ENCODE measurements at places on chromosomes 3 and 15. TPM values are rescaled to one million over a fixed set of nuclear protein-coding genes. Genes with fewer than 3 reads are reported as not detected.

TTLL13 gene
- polyA plus RNA-seq: 30.3 TPM

DNA sequence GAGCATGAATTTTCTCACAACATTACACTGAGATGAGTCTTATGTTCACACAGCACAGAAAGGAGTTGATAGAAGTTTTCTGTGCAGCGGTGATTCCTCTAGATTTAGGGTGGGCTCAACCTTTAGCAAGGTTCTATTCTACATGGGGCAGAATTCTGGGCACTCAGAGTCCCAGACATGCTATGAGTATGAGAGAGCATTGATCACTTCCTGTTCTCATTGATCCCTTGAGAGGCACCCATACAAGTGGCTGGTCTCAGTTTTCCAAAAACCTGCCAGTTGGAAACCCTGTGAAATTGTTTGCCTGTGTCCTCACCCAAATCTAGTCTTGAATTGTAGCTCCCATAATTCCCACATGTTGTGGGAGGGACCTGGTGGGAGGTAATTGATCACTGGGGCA is 112.5 kb upstream of the NR2F2 start:
- no peaks in the 10 kb centered on the region for H3K27me3 ChIP-seq
- no peak for DNase-seq
- H3K27ac ChIP-seq: no peak overlapping the region
- no peaks in the 10 kb centered on the region for H3K36me3 ChIP-seq

DNA sequence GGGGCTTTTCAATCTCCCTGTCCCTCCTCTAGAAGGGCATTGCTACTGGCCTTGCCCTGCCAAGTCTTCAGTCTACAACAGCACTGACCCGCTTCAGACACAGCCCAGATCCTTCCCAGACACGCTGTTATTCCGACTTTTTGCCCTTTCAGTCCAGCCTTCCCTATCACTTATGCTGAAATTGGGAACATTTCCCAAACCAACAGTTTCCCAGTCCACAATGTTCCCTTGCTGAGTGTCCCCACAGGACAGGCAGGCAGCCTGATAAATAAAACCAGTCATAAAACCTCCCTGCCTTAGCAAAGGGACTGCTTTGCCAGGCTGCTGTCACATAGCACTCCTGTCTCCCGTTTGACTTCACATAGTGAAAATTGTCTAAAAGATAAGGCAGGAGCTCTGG is 43.5 kb downstream of the GOLGA6L2 start:
- H3K4me1 ChIP-seq: no peaks in the 10 kb centered on the region
- no peak for DNase-seq
- H3K36me3 ChIP-seq: no peaks in the 10 kb centered on the region
- no peaks in the 10 kb centered on the region for H3K27me3 ChIP-seq
- peak overlapping the region; percentile 69 for H3K27ac ChIP-seq

BUB1B gene
- polyA plus RNA-seq: 53.9 TPM

UBP1 gene
- polyA plus RNA-seq: 53.9 TPM
